ENCODE measurements at places on chromosomes 13 and 19. TPM values are rescaled to one million over a fixed set of nuclear protein-coding genes. Genes with fewer than 3 reads are reported as not detected.
A peak's percentile ranks its signal among the peaks of the same experiment; 100 is the strongest.

GRCh38 chr13:23859904-23860303, 29.3 kb downstream of the MIPEP start:
- DNase-seq, result no peak

DNA sequence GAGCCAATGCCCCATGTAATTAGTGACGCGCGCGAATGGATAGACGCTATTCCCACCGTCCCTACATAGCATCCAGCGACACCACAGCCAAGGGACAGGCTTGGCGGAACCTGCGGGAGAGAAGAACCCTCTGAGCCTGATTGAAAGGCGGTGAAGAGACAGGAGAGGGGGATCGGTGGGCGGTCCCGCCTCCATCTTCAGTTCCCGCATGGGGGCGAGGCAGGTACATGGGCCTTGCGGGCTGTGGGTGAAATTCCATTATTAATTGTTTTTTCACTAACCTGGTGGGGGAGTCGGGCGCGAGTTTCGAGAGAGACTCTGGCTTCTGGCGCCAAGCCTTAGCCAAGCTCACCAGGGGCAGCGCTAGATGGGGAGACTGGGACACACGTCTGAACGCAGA, 8.4 kb upstream of the TEX101 start:
- DNase-seq, result no peak

DNA sequence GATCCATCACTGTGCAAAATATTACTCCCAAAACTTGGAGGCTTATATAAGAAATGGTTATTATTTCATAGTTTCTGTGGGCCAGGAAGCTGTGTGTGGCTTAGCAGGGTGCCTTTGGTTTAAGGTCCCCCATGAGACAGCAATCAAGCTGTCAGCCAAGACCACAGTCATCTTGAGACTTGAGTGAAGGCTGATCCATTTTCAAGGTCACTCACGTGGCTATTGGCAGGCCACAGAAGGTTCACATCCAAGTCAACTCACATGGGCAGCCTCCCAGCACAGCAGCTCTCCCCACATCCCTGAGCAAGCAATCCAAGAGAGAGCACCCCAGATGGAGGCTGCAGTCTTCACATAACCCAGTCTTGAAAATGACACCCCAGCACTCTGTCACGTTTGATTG, 537.4 kb downstream of the MYO16 start:
- no peak for DNase-seq

- peak; percentile 91 for DNase-seq
Measured at GRCh38 chr19:5048091-5048726, 79.3 kb downstream of the KDM4B start.

DNA sequence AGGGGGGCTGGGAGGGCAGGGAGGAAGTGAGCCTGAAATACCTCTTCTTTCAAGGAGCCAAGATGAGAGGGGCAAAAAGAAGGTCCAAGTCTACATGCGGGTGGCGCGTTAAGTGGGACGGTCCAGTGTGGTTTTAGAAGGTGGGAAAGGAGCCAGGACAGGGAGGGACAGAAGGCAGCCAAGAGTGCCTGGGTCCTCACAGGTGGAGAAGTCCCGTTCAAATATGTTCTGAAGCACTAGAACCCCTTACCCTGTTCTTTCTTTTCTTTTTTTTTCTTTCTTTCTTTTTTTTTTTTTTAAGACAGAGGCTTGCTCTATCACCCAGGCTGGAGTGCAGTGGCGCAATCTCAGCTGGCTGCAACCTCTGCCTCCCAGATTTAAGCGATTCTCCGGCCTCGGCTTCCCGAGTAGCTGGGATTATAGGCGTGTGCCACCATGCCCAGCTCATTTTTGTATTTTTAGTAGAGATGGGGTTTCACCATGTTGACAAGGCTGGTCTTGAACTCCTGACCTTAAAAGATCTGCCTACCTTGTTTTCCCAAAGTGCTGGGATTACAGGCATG, 7.4 kb downstream of the CAMSAP3 start:
- no peak for DNase-seq

Gene NOVA2
- total RNA-seq, result 163 TPM

Gene PTPRH
- total RNA-seq, result 7.4 TPM

Gene NEK5
- total RNA-seq, result not detected

- no peak for DNase-seq
Measured at GRCh38 chr13:67330149-67330548, 100.0 kb upstream of the PCDH9 start.

Gene ZSWIM4
- total RNA-seq, result 46.0 TPM

DNA sequence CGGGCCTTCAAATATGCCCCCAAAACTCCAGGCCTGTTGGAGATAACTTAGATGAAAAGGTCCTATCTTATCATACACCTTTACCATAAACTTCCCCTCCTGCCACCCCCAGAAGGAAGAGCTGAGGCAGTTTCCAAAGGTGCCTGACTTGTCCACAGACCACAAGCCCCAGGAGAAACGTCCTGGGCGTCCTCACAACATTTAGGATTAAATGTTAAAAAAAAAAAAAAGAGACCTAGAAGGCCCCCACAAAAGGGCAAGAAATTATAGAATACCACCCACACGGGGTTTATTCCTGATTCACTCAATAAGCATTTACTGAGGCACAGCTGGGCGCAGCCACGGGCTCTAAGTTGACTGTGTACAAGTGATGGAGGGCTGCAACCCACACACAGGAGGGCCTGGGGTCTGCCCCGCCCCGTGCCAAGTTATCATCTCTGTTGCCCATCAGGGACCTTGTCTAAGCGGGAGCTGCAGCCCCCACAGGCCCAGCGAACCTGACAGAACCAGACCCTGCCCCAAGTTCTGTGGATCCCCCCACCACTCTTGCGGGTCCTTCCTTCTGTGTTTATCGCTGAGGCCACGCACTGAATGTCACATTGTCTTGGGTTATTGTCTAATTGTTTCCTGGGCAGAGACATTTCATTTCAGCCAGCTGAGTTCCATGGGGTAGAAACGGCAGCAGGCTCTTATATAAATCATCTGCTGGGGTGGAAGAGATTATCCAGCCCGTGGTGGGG, 83.0 kb upstream of the TM9SF2 start:
- no peak for DNase-seq

- no peak for DNase-seq
Measured at GRCh38 chr13:75829830-75830229, 193.7 kb downstream of the LMO7 start.

DNA sequence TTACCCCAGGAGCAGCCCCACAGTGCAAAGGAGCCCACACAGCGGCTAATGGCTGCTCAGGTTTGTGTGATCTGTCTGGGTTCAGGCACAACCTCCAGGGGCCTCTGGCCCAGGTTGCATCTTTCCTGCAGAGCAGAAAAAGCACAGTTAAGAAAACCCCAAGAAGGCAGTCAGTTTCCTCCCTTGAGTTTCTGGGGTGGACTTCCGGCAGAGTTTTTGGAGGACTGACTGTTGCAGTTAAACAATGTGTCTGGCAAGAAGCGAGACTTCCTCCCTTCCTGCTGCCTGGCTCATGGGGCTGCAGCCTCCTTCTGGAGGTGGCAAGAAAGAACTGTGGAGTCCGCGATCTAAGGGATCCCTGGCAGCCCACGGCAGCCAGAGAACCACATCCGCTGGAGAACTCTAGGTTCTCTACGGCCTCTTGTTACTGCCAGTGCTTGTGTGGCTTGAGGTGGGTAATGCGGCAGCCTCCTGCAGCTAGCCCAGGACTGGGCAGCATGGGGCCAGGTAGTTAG, 114.4 kb downstream of the ZDHHC20 start:
- DNase-seq, result no peak

- peak; percentile 68 for DNase-seq
Measured at GRCh38 chr19:16386619-16387240, 62.1 kb downstream of the KLF2 start.

Gene MADCAM1
- 1.7 TPM for total RNA-seq

DNA sequence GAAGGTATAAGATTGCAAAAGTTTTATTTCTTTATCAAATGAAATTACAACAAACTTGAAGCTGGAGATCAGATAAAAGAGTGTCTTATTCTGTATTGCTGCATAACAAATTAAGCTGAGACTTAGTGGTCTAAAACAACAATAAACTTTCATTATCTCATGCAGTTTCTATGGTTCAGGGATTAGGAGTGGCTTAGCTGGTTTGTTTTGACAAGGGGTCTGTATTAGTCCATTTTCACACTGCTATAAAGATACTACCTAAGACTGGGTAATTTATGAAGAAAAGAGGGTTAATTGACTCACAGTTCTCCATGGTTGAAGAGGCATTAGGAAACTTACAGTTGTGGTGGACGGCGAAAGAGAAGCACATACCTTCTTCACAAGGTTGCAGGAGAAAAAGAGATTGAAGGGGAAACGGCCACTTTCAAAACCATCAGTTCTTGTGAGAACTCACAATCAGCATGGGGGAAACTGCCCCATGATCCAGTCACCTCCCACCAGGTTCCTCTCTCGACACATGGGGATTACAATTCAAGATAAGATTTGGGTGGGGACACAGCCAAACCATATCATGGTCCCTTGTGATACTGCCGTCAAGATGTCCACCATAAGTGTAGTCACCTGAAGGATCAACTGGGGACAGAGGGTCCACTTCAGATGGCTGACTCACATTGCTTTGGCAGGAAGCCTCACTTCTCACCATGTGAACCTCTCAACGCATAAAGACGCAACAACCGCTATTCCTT, 97.8 kb downstream of the RNF17 start:
- no peak for DNase-seq

GRCh38 chr13:50468849-50469669, 374.4 kb downstream of the DLEU7 start:
- DNase-seq, result no peak

GRCh38 chr13:98105929-98106336, 37.0 kb upstream of the FARP1 start:
- no peak for DNase-seq

DNA sequence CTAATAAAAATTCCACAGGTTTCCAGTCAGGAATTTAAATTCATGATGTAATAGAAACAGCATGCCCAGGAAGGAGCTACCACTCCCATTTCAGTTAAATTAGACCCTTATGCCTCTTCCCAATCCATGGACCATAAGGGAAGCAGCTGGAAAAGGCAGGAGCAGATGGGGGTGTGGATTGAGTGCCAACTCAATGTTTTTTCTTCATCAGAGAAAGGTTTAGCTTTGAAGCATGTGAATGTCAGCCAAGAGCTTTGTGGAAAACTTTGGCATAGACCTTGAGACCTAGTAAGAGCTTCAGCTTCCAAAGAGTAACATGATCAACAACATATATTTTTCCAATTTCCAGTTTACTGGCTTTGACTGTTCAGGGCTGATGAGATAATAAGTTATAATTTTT, 2139.9 kb downstream of the PCDH9 start:
- peak; percentile 43 for DNase-seq

- peak; percentile 10 for DNase-seq
Measured at GRCh38 chr19:33436360-33437345, 63.1 kb downstream of the CEBPG start.

- DNase-seq, result no peak
Measured at GRCh38 chr19:38669552-38669951, 22.1 kb downstream of the ACTN4 start.

GRCh38 chr19:35883882-35884281, 15.5 kb downstream of the APLP1 start:
- DNase-seq, result no peak

- no peak for DNase-seq
Measured at GRCh38 chr13:50197705-50198104, 182.5 kb downstream of the KCNRG start.

Gene GRIK5
- total RNA-seq, result 79.1 TPM

Gene HRC
- 26.6 TPM for total RNA-seq

Gene RFXAP
- 4.8 TPM for total RNA-seq

DNA sequence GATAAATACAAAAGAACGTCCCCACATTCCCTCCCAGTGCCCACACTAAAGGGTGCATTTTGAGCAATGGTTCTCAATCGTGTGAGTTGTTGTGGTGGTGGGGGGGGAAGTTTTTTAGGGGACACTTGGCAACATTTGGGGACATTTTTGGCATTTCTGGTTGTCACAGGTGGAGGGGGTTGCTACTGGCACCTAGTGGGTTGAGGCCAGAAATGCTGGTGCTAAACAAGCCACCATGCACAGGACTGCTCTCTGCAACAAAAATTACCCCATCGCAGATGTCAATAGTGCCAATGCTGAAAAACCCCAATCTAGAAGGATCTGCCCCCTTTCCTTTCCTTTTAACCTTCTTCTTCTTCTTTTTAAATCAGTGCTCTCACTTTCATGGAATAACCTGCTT, 453.3 kb downstream of the TSHZ3 start:
- no peak for DNase-seq

Gene KLK3
- total RNA-seq, result not detected

DNA sequence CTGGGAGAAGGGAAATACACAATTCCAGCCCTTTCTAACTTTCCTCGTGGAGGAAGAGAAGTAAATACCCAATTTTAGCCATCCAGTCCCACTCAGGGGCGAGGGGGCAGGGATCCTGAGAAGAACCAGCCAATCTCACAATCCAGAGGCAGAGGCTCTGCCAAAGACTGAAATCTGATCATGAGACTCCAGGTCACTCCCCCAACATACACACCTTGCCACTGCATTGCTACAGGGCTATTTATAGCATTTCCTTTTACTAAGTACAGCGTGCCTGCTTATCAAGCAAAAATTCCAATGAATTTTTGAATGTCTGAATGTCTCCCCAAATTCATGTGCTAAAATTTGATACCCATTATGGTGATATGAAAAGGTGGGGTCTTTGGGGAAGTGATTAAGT, 1687.5 kb downstream of the EFNB2 start:
- DNase-seq, result no peak

Gene ODAD3
- 2.6 TPM for total RNA-seq

DNA sequence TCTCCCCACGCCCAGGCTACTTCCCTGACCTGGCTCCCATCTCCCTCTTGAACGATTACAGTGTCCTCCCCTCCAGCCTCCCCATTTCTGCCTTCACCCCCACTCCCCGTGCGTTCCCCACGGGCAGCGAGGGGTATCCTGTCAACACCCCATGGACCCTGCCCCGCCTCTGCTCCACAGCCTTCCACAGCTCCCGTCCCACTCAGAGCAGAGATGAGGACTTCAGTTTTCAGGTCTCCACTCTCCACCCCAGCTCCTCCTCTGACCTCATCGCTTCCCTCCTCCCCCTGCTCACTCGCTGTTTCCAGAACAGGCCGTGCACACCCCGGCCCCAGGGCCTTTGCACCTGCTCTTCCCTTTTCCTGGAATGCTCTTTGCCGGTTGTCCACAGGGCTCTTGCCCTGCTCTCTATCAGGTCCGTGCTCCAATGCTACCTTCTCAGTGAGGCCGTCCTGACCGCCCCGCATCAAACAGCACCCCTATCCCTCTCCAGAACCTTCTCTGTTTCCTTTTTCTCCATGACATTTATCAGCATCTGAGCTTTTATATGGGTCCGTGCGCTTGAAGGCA, 15.0 kb downstream of the LRRC4B start:
- DNase-seq, result no peak

DNA sequence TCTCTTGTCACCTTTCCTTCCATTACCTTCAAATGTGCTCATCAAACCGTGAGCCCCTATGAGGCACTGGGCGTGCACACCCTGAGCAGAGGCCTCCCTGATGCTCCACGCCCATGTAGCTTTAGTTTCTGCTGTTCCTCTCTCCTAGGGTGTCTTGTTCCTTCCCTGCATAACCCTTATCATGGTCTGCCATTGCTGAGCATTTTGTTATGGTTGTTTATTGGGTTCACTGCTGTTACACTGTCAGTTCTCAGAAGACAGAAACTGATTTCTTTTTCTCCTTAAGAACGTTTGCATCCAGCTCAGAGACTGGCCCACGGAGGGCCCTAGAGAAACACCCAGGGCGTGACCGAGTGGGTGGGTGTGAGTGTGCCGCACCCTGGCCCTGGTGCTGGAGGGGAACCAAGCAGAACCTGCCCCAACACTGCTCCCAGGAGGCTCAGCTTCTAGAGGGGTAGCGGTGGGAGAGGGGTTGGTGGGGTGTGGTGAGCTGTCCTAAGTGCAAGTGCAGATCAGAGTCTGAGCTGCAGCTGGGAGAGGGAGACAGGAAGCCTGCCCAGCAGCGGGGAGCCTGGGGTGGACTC, 61.4 kb upstream of the URI1 start:
- no peak for DNase-seq
